ENCODE measurements at places on chromosomes 5 and 9.
A peak's percentile ranks its signal among the peaks of the same experiment; 100 is the strongest.

GRCh38 chr5:158431369-158432029 lies 572.6 kb upstream of the CLINT1 start:
- peak; percentile 55 for DNase-seq

DNA sequence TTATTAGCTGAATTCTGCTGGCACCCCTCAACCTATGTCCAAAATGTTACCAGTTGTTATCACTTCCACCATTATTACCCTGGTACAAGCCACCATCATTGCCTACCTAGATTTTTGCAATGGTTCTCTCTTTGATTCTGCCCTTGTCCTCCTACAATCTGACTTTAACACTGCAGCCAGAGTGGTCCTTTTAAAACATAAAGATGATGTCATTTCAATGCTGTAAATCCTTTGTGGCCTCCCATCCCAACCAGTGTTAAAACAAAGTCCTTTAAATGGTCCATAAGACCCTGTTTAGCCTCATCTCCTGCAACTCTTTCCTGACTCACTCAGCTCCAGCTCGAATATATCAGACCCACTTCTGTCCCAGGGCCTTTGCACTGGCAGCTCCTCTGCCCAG lies 54.9 kb upstream of the FSTL4 start:
- DNase-seq, result no peak

DNA sequence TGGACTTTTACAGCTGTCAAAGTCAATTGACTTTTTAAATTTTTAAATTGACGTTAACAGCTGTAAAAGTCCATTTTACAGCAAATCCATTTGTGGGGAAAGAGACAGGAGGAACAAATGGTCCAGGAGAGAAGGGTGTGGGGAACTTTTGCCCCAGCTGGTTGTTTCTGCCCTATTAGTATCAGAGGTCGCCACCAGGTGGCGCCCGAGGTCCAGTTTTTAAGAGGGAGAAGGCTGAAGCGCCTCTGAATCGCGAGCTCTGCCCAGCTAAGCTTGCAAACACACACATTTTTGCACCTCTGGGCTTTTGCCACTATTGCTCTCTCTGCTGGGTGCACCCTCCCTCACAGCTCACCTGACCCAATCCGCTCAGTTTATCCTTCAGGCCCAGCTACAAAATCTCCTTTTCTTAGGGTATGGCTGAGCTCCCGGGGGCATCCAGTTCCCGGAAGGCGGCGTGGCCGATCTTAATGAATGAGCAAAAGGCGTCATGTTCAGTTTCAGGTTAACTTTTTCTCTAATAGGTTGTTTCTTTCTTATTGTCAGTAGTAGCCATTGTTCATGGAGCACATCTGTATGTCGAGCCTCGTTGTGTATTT lies 6.3 kb upstream of the TTLL11 start:
- DNase-seq, result peak; percentile 84

GRCh38 chr9:69324549-69325401 lies at the start of gene ENTREP1:
Gene ENTREP1 (plus strand): TSS chr9:69325215. CDS start chr9:69325310, 95 bp downstream.
- peak; percentile 34 for DNase-seq

GRCh38 chr5:95084757-95085156 lies 200.1 kb downstream of the MCTP1 start:
- peak; percentile 34 for DNase-seq

DNA sequence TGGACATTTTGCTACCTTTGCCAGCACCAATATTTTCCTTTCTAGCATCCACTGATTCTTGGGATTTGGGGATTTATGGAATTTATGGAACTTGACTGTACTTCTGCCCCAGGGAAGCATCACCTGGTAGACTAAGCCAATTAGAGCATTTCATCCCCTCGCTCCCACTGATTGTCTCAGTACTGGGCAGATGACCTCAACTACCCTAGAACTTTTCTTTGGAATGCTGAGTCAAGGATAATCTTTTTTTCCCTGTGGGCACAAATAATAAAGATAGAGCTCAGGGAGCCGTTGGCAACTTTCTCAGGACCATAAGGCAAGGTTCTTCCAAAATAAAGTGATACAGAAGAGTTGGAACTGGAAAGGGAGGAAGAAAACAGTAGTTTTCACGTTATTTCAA lies 438.4 kb downstream of the PLK2 start:
- no peak for DNase-seq

GRCh38 chr5:90777959-90778358 lies 219.4 kb downstream of the ADGRV1 start:
- no peak for DNase-seq

DNA sequence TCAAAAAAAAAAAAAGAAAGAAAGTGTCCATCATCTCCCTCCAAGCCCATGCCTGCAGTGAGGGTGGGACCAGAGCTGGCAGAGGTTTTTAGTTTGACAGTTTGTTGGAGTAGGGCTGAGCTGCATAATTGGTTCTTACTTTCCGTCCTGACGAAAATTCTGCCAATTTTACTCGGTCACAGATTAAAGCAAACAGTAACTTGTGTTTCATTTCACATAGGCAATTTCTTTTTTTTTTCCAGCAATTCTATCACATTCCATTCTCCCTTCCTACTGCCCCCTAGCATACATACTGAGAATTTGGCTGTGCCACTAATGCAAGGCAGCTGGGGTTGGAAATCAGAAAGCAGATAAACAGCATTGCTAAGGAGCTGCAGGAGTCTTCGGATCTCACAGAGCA lies 132.4 kb downstream of the FRMD3 start:
- no peak for DNase-seq

All from cardiac fibroblast (primary cell).